Activated CD8-positive, alpha-beta memory T cell treated with anti-CD3 and anti-CD28 coated beads for 48 hours (primary cell): ENCODE measurements at places on chromosomes 13 and 19.

- no peak for DNase-seq
Observed at GRCh38 chr13:110340812-110341444, 33.8 kb downstream of the COL4A2 start.

DNA sequence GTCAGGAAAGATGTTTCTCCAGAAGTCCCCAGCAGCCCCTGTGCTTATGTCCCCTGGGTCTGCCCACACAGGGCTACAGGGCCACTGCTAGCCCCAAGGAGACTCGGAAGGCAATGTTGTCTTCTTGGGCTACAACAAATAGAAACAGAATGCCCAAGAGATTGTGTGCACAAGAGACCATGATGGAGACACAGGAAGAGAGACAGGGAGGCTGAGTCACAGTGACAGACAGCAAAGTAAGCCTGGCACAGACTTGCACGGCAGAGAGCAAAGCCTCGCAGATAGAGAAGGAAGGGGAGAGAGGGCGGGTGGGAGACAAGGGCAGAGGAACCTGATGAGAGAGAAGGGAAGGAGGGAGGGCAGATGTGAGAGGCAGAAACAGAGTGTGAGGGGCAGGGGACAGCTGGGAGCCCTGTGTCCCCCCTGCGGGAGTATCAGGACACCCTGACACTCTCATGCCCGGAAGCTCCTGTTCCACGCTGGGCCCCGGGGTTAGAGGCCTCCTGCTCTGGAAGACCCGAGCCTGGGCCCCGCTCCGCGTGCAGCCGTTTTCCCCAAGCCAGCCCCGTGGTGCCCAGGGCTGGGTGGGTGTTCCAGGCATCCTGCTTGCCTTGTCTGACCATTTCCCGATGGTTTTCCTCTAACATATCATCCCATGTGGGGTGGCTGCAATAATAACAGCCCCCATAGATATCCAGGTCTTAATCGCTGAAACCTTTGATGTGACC is 2.7 kb upstream of the PLA2G4C start:
- DNase-seq = no peak

GRCh38 chr13:83503424-83503823 is 378.9 kb downstream of the SLITRK1 start:
- DNase-seq = no peak

DNA sequence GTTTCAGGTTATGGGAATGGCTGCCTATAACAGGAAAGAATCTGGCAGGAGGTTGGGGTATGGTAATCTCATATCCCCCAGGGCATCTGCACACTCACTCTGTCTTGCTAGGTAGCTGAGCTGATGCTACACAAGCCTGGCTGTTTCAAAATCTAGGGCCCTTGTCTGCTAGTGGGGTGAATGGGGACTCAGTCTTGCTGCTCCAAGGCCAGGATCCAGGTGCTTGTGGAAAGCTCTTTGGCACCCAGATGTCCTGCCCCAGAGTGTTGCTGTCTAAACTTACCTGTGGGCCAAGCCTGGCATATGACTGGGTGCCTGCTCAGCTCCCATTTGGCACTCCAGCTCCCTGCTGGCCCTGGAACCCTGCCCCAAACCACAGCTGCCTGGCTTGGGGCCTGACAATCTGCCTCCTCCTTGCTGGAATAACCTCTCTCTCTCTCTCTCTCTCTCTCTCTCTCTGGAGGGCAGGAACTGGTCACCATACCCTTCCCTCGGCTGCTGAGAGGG is 158.1 kb upstream of the TSC22D1 start:
- DNase-seq = no peak

GRCh38 chr19:54677217-54677616 is 14.4 kb downstream of the LILRB4 start:
- no peak for DNase-seq

DNA sequence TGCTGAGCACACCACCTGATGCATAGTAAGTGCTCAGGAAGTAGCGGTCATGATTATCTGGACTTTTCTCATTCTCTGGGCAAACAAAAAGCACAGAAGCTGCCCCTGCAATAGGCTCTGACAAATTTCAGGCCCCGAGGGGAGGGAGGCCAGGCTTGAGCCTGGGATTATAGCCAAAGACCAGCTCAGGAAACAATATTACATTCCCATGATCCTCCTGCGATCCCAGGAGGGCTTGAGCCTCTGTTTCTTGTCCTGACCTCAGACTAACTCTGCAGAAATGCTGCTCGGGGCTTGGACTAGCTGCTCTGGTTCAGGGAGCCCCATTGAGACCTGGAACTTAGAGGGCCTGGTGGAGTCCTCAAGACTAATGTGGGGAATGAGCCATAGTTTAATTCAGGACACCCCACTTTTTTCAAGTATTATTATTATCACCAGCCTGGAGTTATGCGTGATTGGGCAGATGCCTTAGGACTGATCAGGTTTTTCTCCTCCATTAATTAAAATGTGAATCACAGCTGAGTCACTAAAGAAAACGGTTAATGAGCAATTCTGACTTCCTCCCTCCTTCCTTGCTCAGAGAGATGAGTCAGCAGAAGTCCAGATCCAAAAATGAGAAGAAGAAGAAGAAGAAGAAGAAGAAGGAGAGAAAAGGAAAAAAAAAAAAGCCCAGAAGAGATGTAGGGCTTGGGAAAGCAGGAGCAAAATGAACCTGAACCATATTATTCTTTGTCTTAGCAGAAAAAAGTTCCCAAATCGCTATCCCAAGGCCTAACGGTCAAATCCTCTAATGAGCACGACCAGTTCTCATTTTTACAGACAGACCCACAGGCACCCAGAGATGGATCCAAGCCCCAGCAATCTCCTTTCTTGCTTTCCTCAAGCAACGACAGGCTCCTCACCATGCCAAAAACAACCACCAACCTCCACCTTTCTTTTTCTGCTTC is 107.2 kb downstream of the CACNA1A start:
- no peak for DNase-seq

- no peak for DNase-seq
Observed at GRCh38 chr13:96958286-96958891, 35.9 kb downstream of the OXGR1 start.

DNA sequence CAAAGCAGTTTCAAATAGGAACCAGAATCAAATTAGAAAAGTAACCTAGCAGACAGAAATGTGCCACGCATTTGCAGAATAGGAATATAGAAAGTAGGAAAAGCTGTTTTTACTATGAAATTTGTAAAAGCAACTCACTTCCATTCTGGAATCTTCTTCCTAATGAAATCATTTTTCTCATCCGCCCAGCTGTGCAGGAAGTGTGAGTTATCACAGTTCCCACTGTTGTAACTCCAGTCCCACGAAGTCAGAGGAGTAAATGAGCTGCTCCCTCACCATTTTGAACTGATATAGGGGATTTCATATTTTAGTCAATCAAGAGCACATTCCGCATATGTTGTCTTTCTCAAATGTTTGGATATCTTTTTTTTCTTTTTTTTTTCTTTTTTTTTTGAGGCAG is 230.8 kb downstream of the TBC1D4 start:
- DNase-seq = no peak

- DNase-seq = no peak
Observed at GRCh38 chr19:33798681-33799111, 2.0 kb downstream of the KCTD15 start.

- no peak for DNase-seq
Observed at GRCh38 chr13:31998131-31998530, 33.4 kb upstream of the FRY start.

- no peak for DNase-seq
Observed at GRCh38 chr13:45786293-45786920, 65.1 kb downstream of the SIAH3 start.

- DNase-seq = no peak
Observed at GRCh38 chr19:38596057-38596981, 21.4 kb downstream of the MAP4K1 start.

DNA sequence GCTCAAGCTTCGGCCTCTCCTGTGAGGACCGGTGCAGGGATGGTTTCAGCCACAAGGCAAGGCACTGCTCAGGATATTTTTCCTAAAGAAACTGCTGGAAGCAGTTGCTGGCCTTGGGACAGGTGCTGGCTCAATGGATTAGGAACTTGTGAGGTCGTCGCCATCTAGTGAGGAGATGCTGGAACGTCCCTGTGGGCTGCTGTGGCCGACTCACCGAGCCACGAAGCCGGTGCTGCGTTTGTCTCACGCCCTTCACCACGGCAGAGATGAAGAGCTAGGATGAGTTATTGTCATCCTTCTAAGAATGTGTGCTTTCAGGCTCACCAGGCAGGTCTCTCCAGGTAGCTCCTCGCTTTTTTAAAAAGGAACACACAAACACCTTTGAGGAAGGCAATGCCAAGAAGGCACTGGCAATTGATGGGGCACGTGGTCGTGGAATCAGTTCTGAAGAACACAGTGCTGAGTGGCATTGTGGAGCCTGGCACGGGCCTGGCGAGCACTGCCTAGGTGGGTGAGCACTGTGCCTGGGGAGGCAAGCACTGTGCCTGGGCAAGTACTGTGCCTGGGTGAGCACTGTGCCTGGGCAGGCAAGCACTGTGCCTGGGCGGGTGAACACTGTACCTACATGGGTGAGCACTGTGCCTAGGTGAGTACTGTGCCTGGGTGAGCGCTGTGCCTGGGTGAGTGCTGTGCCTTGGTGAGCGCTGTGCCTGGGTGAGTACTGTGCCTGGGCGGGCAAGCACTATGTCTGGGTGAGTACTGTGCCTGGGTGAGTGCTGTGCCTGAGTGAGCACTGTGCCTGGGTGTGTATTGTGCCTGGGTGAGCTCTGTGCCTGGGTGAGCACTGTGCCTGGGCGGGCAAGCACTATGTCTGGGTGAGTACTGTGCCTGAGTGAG is 140.4 kb downstream of the TEX29 start:
- no peak for DNase-seq

DNA sequence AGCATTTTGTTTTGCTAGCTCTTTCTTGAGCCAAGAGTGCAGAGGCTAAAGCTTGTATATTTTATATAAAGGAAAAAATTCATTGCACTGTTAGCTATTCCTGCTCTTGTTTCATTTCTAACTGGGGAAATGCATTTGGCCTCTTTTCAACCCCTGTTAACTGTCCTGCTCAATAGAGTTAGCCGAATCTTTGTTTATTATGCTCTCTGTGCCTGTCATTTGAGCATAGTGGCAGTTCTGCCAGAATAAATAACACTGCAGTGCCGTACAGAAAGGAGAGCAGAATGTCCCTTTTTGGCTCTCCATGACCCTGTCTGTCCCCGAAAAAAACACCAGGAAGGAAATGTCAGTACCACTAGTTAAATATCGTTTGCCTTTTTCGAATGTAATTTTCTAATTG is 350.8 kb downstream of the MYO16 start:
- no peak for DNase-seq

- no peak for DNase-seq
Observed at GRCh38 chr13:75091718-75092117, 390.3 kb downstream of the TBC1D4 start.

DNA sequence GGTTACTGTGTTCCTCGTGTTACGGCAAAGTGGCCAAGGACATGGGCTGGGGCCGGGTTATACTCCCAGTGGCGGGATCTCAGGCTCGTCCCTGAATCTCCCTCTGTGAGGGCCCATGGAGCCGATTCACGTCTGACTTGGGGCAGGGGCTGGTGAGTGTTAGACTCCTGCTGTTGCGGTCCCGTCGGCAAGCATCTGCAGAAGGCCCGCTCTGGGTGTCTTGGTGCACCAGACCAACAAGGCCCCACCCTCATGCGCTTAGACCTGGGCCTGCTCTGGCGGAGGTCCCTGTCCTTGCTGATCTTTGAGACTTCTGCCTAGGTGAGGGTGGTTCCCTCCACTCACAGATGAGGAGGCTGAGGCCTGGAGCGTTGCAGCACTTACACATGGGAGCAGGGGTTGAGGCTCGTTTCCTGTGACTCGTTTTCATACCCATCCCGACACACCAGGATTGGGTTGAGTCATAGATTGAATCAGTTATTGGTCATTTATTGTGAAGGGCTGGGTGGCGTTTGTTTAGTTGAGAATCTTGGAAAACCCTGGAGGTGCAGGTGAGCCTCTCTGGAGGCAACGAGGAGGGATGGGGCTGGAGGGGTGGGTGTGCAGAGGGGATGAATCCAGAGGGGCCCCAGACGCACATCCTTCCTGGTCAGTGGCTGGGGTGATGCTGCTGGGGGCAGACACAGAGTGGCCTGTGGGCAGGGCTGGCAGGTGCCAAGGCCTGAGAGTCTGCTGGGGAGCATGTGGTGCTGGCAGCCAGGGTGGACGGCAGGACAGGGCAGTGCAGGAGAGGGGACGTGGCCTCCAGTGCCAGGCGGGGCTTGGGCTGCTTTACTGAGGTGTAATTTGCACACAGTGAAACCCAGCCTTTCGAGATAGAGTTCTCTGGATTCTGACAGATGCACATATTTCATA is 4.6 kb downstream of the EPN1 start:
- no peak for DNase-seq

DNA sequence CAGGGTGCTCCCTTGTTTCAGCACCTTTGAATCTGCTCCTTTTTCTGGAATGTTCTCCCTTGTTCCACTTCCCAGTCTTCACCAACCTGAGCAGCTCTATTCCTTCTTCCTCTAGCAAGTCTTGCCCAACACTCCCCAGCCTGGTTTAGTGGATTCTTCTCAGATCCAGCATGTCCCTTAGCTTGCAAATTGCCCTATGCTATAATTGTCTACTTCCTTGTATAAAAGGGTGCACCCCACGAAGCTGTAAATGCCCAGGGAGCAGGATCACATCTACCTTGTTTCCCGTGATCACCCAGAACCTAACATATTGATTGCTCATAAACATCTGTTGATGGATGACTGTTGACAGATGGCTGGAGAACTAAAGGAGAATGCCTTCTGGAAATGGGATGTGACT is 93.2 kb upstream of the C1QTNF9B start:
- DNase-seq = no peak
